Fibroblast of skin of left quadriceps (primary cell): ENCODE measurements at places on chromosomes 12 and 14.

GRCh38 chr12:113105606-113106271 lies 29.8 kb downstream of the RASAL1 start:
- no peak for DNase-seq

DNA sequence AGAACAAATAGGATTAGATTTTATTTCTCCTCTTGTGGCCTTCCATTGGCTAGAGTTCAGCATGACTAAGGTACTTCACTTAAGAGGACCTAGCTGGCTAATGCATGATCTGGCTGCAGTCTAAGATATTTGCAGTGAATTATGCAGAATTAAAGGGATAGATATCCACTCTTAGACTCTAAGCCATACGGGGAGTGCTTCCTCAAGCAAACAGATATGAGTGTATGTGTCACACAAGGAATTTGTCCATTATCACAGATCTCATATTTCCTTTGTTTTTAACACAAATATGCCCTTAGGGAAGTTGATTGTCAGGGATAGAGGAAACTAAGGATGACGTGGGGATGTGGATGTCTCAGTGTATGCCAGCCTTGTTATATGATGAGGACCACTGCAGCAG lies 88.1 kb upstream of the DHRS4 start:
- no peak for DNase-seq

DNA sequence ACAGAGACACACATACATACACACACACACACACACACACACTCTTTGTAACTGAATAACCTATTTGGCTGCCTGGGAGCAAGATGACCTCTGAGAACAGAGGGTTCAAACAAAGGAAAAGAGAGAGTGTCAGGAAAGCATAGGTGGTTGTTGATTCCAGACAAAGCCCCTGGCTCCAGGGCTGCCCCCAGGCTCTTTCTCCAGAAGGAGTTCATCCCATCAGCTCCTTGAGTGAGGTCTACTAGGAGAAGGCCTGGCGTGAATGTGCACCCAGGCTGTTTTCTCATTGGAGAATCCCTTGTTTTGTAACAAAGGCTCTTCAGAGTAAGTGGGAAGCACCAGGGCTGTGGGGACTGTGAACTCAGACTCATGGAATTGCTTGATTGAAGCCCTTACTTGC lies 151.9 kb downstream of the EMP1 start:
- no peak for DNase-seq

DNA sequence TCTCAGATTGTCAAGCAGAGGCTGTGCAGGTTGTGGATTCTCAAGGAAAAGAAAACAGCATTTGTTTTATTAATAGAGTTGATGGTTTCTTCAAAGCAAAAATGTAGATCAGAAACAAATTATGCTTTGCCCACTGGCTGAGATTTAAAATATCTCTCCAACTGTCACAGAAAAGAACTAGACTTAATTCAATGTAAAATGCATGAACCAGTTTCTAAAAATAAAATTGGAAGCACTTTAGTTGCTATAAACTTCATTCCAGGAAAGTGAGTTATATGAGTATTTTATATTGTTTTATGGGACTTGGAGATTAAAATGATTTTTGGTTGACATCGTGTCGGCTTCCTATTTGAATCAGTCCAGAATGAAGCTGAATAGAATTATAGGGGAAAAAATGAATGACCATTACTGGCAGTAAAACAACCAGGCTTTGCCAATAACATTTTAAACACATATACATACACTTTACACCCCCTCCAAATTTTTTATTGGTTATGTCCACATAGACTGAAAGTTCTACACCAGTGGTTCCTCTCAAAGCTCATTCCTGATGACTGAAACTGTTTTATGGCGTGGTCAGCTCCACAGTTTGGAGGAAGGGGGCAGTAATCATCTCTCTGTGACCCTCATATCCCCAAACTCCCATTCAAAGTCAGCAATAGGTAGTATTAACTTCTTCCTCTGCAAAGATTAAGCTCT lies 55.5 kb upstream of the DAAM1 start:
- DNase-seq, result no peak
